ENCODE measurements at places on chromosomes 3 and 15.

GRCh38 chr15:75045332-75046015 is 22.1 kb downstream of the PPCDC start:
- no peak for DNase-seq

DNA sequence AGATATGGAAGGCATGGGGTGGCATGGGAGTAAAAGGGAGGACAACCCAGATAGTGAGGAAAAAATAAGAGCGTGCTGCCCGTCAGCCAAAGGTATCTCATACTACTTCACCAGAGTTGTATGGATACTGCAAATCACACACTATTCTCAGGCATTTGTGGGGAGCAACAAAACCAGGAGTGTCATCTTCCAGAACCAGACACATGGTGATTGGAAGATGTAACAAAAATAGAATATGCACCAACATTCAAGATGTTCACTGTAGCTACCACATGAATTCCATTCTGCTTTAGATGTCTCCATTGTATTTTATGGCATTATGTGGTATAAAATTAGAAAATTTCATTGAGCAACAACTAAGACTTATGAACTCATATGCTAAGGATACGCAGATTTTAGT is 34.9 kb downstream of the CD47 start:
- no peak for DNase-seq

DNA sequence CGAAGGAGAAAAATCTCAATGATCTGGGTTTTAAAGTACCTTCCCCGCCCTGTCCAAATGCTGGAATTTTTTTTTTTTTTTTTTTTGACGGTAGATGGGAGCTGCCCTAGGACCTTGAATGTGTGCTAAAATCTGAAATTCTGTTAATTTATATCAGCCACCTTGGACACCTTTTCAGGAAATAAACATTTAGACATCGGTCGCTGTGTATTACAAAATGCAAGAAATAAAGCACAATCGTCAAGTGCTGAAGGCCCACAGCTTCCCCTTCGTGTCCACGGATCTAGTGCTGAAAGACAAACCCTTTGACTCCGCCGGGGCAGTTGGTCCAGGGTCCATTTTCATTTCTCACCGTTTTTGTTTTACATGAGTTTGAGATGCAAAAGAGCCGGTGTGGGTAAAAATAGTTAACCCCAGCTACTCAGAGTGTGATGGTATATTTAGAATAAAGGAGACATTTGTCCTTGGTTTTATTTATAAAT is 90.2 kb upstream of the CHD2 start:
- DNase-seq: peak; percentile 61

GRCh38 chr15:39554746-39555387 is 26.0 kb upstream of the THBS1 start:
- no peak for DNase-seq

- no peak for DNase-seq
Observed at GRCh38 chr3:99640214-99640851, 1.9 kb downstream of the COL8A1 start.

Data from stimulated activated effector memory CD8-positive, alpha-beta T cell treated with anti-CD3 and anti-CD28 coated beads, Interleukin-12 subunit alpha, Interleukin-12 subunit beta, amount 100 ng/mL, for 72 hours (primary cell).